Hippocampal formation (tissue), 2 donors: ENCODE measurements at places on chromosomes 11 and 22.

DNA sequence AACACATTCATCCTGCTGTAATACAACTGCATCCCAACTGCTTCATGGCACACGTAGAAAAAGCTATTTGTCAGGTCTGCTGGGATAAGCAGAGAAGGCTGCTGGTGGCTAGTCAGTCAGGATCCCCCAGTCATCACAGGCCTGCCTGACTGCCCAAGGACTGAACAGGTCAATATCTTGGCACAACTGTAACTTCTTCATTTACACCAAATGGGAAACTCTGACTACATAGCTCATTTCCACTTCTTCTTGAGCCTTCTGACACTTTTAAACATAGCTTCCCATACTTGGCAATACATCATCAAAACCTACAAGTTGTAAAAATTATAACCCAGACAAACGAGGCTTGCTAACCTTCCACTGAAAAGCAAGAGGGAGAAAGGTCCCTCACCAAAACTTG is 2.8 kb downstream of the TMEM9B start:
- no peak for DNase-seq

DNA sequence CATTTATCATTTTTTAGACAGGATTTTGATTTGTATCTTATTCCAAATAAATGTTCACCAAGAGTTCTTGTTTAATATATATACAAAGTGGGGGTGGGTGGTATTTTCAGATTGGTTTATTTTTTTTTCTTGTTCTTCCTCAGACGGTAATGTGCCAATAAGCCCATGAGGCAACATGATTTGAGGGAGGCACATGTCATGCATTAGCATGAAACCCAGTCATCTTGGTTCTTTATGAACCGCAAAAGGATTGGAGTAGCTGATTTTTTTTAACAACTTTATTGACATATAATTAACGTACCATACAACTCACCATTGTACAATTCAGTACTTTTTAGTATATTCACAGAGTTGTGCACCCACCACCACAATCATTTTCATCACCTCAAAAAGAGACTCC is 2.7 kb downstream of the BCL2L13 start:
- DNase-seq, result no peak

DNA sequence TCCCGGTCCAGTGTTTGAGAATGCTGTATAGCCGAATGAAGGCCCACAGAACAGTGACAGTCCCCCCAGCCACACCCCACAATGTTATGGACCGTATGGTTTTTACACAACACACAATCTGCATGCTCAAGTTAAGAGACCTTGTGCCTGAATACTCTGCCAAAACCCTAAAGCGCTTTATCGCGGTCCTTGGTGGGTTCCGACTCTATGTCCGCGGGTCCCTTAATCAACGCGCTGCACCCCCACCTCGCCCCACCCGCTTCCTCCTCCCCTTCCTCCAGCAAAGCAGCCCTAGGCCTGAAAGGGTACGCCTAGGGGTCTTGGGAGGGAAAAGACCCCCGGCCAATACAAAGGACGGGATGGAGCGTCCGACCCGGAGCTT is 442 bp downstream of the COPB1 start:
- DNase-seq, result no peak

DNA sequence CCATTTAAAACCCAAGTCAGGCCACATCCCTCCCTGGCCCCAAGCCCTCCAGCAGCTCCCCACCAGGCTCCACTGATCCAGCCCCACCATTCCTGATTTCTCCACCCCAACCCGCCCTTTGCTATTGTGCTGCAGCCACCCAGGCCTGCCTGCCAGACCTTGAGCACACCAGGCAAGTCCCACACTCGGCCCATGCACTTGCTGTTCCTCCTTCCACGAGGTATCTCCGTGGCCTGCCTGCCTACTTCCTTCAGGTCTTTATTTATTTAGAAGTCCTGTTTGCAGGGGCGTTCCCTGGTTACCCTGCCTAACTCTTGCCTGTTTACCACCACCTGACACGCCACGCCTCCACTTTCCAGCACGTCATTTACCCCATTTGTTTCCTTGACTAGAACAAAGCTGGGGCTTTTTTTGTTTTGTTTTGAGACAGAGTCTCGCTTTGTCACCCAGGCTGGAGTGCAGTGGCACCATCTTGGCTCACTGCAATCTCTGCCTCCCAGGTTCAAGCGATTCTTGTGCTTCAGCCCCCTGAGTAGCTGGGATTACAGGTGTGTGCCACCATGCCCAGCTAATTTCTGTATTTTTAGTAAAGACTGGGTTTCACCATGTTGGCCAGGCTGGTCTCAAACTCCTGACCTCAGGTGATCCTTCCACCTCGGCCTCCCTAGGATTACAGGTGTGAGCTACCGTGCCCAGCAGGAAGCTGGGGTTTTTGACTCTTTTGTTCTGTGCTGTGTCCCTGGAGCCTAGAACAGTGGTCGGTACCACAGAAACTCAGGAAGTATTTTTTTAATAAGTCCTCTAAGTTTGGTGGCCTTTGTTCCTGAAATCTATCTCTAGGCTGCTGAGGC is 6.7 kb downstream of the CENPM start:
- DNase-seq, result no peak

- no peak for DNase-seq
Observed at GRCh38 chr11:57464539-57465181, 4.3 kb downstream of the RTN4RL2 start.

- no peak for DNase-seq
Observed at GRCh38 chr11:65571940-65572339, 398 bp upstream of the FAM89B start.

GRCh38 chr11:32213223-32213622 is 122.3 kb downstream of the RCN1 start:
- no peak for DNase-seq

- DNase-seq, result peak; percentile 67
Observed at GRCh38 chr11:68010090-68011041, at the start of gene ALDH3B1. TSS of gene ALDH3B1 (plus strand) at chr11:68010327. CDS start at chr11:68015298, 4,971 bp downstream.

- no peak for DNase-seq
Observed at GRCh38 chr11:128029219-128029722, 558.1 kb downstream of the ETS1 start.

- DNase-seq, result no peak
Observed at GRCh38 chr11:34501949-34502348, 11.6 kb downstream of the ELF5 start.

DNA sequence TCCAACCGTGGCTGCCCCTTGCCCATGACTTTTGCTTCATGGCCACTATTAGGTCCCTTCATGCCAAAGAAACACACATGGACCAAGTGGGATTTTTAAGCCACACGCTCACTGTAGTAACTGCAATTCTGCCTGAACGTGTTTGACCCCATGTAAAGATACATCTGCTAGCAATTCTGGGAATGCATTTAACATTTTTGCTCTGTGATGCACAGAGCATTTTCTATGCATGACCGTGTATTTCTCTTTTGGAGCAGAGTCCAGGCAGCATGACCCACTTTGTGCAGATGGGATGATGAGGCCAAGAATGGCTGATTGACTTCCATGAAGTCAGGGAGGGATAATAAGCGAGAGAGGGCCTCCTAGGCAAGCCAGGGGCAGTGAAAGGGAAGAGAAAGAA is 108.5 kb downstream of the TP53I11 start:
- DNase-seq, result no peak

GRCh38 chr11:75810637-75811390 is 4.2 kb upstream of the UVRAG start:
- DNase-seq, result no peak

DNA sequence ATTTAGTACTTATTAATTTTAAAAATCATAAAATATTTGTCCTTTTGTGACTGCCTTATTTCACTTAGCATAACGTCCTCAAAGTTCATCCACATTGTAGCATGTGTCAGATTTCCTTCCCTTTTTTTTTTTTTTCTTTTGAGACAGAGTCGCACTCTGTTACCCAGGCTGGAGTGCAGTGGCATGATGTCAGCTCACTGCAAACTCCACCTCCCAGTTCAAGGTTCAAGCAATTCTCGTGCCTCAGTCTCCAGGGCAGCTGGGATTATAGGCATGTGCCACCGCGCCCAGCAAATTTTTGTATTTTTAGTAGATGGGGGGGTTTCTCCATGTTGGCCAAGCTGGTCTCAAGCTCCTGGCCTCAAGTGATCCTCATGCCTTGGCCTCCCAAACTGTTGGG is 10.6 kb downstream of the RAB6A start:
- DNase-seq, result no peak

DNA sequence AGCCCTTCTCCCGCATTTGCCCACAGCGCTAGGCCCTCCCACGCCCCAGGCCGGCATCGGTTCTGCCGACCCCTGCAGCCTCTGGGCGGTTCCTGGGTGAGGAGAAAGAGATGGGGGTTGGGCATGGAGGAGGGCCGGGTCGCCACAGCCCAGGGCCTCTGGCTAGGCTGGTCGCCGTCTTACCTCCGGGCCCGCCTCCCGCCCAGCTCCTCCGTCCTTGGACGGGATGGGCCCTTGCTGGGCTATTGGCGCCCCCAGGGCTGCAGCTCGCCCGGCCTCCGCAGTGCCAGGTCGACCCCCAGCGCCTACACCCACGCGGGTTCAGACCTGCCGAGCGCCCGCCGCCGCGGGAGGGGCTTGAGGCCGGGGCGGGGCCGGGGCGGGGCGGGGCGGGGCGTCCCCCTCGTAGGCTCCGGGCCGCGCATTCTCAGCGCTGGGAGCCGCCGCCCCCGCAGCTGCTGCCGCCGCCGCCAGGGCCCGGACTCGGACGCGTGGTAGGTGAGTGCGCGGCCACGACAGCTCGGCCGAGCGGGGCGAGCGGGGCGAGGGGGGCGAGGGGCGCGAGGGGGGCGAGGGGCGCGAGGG is at the start of gene CD151:
Gene CD151 (plus strand): TSS at position 424 of the 585 bp plus-strand sequence. CDS start 3,118 bp downstream, outside the sequence.
- DNase-seq, result no peak

DNA sequence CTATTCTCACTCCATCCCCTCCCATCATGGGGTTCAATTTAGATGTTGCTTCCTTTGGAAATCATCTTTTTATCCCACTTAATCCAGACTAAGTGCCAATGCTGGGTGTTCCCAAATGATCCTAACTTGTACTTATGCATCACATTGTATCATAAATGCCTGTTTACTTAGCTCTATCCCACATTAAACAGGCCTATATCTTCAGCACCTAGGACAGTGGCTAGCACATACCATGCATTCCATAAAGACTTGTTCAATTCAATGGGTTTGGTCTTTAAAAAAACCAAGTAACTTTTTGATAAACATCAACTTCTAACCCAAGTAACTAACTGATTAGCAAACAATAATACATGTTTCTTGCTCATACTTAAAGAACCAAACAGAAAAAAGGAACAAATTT is 40.6 kb downstream of the RSF1 start:
- no peak for DNase-seq

- DNase-seq, result no peak
Observed at GRCh38 chr22:30733181-30733631, 38.5 kb downstream of the OSBP2 start.

GRCh38 chr11:24667353-24667968 is 170.6 kb downstream of the LUZP2 start:
- no peak for DNase-seq

DNA sequence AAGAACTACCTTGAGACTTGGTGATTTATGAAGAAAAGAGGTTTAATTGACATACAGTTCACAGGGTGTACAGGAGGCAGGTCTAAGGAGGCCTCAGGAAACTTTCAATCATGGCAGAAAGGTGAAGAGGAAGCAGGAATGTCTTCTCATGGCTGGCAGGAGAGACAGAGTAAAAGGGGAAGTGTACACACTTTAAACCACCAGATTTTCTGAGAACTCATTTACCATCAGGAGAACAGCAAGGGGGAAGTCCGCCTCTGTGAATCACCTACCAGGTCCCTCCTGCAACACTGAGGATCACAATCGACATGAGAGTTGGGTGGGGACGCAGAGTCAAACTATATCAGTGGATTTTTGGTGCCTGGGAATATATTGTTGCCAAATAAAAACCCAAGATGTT is 40.3 kb upstream of the OR5D13 start:
- no peak for DNase-seq

DNA sequence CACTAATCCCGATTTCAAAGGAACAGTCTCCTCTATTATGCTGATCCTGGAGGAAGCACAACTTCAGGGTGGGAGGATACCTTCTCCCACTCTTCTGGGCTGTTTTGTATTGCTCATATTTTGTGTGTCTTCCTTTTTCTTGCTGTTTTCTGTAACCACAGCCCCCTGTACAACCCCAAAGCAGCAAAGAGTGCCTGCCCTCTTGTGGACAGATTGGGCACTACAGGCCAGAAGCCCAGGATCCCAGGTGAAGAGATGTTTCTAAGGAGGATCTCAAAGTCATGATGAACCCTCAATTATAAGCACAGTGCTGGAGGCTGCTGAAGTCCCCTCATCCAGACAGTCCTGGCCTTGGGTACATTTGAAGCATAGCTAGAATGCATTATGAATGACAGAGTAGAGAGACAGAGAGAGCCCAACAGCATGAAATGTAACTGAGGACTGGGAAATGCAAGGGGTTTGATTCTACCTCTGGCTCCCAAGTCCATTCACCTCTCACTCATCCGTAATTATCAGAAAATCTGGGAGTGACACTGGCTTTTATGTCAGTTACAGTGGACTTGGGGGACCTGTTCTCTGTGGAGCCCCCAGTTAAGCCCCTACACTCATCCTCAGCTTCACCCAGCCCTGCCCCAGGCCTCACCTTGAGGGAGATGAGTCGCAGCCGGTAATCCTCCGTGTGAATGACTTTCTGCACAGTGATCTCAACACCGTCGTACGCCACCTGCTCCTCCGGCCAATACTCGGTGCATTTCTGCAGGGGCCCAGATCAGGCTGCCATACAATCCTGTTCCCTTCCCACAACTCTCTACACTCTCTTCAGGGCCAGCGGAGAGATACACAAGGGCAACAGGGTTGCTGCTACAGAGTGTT is 6.2 kb upstream of the IGSF22 start:
- peak; percentile 38 for DNase-seq

DNA sequence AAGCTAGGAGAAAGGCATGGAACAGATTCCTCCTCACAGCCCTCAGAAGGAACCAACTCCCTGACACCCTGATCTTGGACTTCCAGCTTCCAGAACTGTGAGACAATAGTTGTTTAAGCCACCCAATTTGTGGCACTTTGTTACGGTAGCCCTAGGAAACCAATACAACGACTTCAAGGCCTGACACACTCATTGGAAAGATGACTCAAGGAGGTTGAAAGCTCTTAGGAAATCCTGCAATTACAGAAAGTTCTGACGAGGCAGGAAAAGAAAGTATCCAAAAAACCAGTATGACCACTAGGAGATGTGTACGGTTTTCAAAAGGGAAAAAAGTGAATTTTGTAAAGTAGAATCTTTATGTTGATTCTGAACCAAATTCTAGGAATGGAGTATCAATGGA is 161.4 kb downstream of the SWAP70 start:
- no peak for DNase-seq

DNA sequence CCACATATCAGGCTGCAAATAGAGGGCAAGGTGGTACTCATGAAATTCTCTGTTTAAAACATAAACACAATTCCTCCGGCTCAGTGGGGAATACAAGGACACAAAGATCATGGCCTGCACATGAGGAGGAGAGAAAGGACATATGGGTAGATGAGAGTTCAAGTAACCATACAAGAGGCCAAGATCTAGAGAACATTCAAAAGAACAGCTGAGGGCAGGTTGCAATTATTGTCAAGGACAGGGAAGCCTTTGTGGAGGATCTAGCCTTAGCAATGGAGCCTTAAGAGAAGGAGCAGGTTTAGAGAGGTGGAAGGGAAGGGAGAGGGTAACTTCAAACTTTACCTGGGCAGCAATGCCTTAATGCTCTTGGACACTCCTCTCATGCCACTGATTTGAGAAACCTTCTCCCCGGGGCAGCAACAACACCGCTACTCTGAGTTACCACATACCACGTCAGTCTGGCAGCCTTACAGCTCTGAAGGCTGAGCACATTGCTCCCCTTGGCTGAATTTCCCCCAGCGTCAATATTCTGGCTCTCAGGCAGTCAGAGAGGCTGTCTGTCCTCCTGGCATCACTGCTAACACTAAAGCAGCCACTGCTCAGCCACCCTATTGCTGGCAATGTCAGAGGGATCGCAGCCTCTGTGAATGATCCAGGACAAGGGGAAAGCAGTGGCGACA is 55.5 kb downstream of the CLPB start:
- peak; percentile 24 for DNase-seq

GRCh38 chr11:2647167-2647566 is 52.6 kb downstream of the KCNQ1OT1 start:
- DNase-seq, result no peak
